ENCODE measurements at places on chromosomes 3 and 15.

- no peak for DNase-seq
Observed at GRCh38 chr15:34693053-34693744, 61.6 kb downstream of the GJD2 start.

GRCh38 chr3:175208326-175208725, 349.2 kb downstream of the NAALADL2 start:
- peak; percentile 34 for DNase-seq

GRCh38 chr3:4831580-4831950, 147.7 kb upstream of the BHLHE40 start:
- no peak for DNase-seq

- DNase-seq = no peak
Observed at GRCh38 chr15:59053482-59053881, 51.5 kb upstream of the CCNB2 start.

- DNase-seq = no peak
Observed at GRCh38 chr3:168073842-168074605, 21.7 kb downstream of the GOLIM4 start.

DNA sequence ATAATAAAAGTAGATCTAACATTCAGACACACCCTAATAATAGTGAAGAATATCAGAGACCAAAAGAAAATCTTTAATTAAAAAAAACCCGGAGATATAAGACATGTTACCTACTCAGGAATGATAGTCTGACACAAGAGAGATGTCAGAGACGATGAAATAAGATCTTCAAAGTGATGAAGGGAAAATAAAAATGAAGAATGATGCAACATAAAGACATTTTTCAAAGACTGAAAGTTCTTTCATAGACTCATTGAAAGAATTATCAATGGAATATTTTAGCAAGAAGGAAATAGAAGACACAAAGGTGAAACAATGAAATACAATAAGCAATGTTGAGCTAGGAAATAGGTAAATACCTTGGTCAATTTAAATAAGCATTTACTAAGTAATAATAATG, 19.6 kb downstream of the HCLS1 start:
- DNase-seq = no peak

DNA sequence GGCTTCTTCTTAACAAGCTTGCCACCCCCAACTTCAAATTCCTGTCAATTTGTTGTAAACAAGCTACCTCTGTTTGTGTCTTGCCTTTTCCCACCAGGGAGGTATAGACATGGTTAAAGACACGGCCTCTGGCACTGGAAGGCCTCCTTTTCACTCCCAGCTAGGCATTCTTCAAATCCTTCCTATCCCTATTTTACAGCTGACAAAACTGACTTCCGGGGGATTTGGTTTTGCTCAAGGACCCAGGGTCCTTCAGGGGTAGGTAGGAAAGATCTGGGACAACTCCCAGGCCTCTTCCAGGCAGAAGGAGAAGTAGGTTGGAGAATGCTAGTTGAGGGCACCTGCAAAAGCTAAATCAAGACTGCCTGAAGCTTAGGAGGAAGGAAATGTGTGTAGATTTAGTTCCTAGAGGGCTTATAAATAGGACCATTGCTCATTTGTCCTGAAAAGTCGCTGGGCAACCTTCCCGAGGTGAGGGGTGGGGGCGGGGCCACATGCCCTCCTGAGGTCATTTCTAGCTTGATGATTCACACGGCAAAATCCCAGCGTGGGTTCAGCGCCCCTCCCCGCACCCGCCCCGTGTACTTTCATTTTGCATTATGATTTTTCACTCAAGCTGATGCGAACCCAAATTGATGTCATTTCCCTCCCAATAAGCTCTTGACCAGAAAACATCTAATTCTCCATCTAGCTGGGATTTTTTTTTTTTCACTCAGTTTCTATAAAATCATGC, 365.5 kb downstream of the SHQ1 start:
- no peak for DNase-seq

DNA sequence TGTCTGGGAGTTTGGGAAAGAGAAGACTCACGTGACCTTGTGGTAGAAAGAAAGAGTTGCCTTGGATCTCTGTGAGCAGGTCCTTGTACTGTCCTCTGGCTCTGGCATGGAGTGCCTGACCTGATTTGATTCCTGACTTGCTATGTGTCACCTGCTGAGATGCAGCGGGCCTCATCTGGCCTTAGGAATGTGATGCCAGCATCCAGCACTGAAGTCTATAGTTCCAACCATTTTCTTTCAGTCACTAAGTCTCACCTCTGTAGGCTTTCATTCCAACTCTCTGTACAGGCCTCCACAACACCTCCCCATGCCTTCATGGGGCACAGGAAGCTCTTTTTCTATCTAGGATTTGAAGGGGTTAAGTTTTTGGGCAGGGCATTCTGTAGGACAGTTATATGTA, 12.1 kb upstream of the OXSR1 start:
- DNase-seq = no peak

DNA sequence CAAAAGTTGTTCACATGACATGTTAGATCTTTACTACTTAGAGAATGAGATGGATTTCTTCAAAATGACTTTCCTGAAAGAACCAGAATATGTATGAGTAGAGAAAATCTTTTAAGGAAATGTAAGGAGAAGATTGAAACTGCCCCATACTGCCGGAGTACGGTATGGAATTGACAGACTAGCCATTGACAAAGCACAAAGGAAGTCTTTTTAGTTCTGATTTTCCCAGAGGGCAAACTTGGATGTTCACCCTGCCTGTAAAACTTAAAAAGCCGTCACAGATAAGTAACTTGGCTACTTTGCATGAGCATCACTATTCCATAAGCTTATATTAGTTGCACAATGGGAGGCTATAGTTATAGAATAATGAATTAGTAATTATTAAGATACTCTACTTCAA, 93.8 kb downstream of the NECTIN3 start:
- DNase-seq = no peak

DNA sequence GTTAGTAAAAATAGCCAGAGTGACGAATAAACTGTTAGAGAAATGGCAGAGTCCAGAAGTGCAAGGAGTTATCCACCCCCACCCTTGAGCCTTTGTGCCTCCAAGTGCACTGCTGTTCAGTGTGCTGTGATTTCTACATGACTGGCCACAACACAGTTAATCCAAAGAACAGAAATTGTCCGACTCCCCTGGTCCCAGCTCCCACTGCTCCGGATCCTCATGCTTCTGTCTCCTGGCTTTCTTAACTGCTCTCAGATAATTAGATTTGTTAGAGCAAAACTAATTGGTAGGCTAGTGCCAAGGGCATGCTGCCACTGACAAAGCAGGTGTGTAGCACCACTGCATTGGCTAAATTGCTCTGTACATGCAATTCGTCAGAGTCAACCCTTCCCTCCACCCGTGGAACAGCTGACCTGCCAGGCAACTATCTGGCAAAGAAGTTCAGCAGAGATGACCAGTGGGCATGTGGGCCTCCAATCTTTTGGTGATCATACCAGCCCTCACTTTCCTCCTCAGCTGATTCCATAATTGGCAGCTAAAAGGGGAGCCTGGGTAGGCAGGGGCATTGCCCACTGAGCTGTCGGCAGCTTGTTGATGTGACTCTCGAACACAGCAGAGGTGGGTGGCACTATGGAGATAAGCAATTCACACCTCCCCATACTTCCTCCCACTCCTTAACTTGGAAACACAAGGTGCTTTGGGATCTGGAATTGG, 18.9 kb upstream of the ACAP2 start:
- no peak for DNase-seq

GRCh38 chr3:32457971-32458471, 44.6 kb downstream of the CMTM6 start:
- DNase-seq = peak; percentile 23

DNA sequence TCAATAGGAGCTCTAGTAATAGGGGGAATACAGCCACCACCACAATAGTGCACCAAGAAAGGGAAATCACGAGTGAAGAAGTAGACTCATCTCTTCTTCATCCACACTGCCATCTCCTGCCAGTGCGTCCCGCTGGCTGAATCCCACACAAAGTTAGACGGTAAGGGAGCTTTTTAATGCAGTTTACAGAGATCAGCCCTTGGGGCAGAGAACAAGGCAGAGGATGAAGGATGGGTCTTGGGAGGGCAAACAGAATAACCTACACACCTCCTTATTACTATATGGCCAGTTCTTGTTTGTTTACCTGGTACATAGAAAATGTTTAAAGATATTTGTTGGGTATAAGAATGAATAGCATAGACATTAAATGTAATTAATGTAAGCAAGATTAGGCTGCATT, 11.0 kb upstream of the DPH6 start:
- DNase-seq = no peak

- no peak for DNase-seq
Observed at GRCh38 chr15:88776646-88777045, 26.6 kb upstream of the ACAN start.

DNA sequence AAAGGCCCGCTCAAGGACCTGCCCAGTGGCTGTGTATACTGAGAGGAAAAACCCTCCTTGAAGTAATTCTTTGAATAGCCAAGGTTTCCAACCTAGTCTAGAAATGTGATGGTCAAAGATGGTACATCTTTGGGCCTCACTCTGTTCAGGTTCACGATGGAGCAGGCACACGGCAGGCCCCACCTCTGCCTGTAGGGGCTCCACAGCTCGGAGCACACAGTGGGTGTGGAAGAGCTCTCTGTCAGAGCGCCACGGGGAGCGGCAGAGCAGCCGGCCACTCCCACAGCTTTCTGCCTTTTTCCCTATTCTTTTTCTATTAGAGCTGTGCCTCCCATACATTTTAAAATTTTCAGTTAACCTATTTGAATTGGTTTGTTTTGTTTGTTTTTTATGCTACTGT, 89.5 kb downstream of the CTNNB1 start:
- no peak for DNase-seq

DNA sequence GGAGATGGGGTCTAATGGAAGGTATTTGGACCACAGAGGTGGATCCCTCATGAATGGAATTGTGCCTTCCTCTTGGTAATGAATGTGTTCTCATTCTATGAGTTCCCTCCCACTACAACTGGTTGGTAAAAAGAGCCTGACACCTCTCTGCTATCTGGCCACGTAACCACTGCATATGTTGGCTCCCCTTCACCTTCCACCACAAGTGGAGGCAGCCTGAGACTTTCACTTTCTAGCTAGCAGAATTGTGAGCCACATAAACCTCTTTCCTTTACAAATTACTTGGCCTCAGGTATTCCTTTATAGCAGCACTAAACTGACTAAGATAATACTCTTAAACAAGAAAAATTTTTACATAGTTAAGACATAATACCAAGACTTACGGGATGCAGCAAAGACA, 155.3 kb downstream of the NR1I2 start:
- DNase-seq = no peak

- DNase-seq = no peak
Observed at GRCh38 chr3:60633644-60634043, 617.6 kb downstream of the FHIT start.

- no peak for DNase-seq
Observed at GRCh38 chr15:85559530-85559929, 179.1 kb downstream of the AKAP13 start.

- DNase-seq = no peak
Observed at GRCh38 chr3:162437480-162437879, 940.9 kb downstream of the OTOL1 start.

GRCh38 chr3:186320862-186321568, 41.0 kb downstream of the DGKG start:
- no peak for DNase-seq

DNA sequence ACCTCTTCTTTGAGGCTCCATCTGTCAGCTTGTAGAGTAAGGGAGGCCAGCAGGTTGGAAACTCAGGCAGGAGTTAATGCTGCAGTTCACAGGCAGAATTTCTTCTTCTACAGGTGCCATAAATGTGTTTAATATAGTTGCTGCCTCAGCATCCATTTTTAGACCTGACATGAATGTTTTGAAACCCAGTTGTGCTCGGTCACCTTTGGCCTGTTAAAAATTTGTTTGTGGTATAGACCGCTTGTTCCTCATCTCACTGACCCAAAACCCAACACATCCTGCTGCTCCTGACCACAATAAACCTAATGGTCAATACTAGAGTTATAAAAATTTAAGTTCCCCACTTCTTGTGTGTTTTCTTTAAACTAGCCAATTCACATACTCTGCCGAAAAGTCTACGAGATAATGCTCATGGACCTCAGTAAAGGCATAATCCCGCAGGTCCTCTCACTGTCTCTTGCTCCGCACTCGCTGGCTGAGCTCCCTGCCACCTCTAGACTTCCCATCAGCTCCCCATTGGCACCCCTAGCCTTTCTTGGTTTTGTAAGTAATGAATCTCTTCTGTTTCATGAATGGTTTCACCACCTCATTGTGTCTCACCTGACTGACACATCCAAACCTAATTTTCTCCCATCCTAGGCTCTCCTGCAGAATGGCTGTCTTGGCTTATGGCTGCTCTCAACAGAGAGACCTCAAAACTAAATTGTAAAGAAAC, 138.5 kb upstream of the STRIT1 start:
- no peak for DNase-seq

- DNase-seq = no peak
Observed at GRCh38 chr3:57805674-57806073, 49.6 kb downstream of the SLMAP start.

- no peak for DNase-seq
Observed at GRCh38 chr3:7657214-7658112, 796.5 kb downstream of the GRM7 start.

- no peak for DNase-seq
Observed at GRCh38 chr15:62417439-62417838, 252.4 kb upstream of the C2CD4B start.

GRCh38 chr3:71905426-71905825, 120.5 kb upstream of the PROK2 start:
- DNase-seq = no peak

DNA sequence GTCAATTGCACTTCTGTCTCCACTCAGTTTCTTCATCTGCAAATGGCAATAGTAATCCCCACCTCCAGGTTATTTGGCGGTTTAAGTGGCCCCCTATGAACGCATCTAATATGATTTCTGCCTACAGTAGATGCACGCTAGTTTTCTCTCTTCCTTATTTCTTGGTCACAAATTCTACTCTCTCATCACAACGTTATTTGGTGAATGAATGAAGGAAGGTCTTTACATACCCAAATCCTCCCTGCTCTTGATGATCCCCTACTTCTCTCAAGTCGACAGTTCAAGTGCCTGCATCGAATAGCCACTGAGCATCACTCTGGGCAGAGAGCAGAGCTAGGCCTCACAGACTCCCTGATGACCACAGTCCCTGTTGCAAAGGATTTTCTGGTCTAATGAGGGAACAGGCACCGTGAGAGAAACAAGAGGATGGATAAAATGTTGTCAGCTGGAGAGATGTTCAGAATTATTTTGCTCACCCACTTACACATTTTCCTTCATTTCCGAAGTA, 181.2 kb upstream of the SMAD3 start:
- no peak for DNase-seq

- no peak for DNase-seq
Observed at GRCh38 chr3:78632925-78633553, 1134.8 kb downstream of the ROBO1 start.

GRCh38 chr15:25492315-25492714, 53.5 kb upstream of the UBE3A start:
- no peak for DNase-seq

Data from NCI-H510A treated with DMSO at 0.1 percent for 48 hours (cell line).